ENCODE measurements at places on chromosomes 4 and X. TPM values are rescaled to one million over a fixed set of nuclear protein-coding genes. Genes with fewer than 3 reads are reported as not detected.

GRCh38 chrX:41389311-41389888 is 55.4 kb downstream of the DDX3X start:
- H3K4me1 ChIP-seq, result no peaks in the 10 kb centered on the region
- no peak for DNase-seq
- H3K27ac ChIP-seq, result no peak overlapping the region
- H3K36me3 ChIP-seq, result no peaks in the 10 kb centered on the region
- H3K27me3 ChIP-seq, result no peaks in the 10 kb centered on the region
- H3K4me3 ChIP-seq, result no peak overlapping the region

DNA sequence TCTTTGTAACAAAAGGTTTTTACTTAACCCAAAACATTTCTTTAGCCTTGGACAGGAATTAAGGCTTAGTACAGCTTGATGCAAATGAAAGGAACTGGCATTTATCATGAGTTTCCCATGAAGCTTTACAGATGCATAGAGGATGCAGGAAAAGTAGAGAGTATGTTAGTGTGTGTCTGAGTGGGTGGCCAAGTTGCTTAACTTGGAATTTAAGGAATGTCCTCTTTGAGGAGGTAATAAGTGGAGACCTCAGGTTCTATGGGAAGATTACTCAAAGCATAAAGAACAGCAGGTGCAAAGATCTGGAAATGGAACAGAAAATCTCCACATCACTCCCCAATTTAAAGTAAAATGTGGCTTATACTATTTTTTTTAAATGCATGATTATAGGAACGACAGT is 457.9 kb downstream of the KCNIP4 start:
- H3K27me3 ChIP-seq, result no peaks in the 10 kb centered on the region
- no peaks in the 10 kb centered on the region for H3K4me1 ChIP-seq
- no peak for DNase-seq
- H3K36me3 ChIP-seq, result no peaks in the 10 kb centered on the region

DNA sequence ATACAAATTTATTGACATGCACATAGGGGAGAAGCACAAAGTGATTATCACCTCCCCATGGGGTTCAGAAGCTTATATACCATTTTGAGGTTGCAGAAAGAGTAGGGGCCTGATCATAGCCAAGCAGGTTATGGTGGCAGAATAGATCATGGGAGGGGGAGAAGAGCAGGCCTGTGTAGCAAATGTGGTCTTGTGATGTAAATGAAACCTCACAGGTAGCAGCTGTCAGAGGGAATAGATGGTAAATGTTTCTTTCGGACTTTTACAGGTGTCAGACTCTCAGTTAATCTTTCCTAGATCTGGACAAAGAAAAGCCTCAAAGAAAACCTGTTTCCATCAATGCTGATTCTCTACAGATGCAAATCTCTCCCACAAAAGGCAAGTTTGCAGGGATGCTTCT is 84.4 kb downstream of the CFAP299 start:
- H3K36me3 ChIP-seq, result no peaks in the 10 kb centered on the region
- DNase-seq, result no peak
- no peaks in the 10 kb centered on the region for H3K4me1 ChIP-seq
- no peak overlapping the region for H3K27ac ChIP-seq
- no peak overlapping the region for H3K4me3 ChIP-seq
- H3K27me3 ChIP-seq, result no peaks in the 10 kb centered on the region

GRCh38 chr4:1646690-1647089 is 37.4 kb downstream of the FAM53A start:
- no peaks in the 10 kb centered on the region for H3K27me3 ChIP-seq
- no peak overlapping the region for H3K4me3 ChIP-seq
- H3K4me1 ChIP-seq, result peaks cover 16% of the 10 kb centered on the region
- H3K36me3 ChIP-seq, result no peaks in the 10 kb centered on the region

DNA sequence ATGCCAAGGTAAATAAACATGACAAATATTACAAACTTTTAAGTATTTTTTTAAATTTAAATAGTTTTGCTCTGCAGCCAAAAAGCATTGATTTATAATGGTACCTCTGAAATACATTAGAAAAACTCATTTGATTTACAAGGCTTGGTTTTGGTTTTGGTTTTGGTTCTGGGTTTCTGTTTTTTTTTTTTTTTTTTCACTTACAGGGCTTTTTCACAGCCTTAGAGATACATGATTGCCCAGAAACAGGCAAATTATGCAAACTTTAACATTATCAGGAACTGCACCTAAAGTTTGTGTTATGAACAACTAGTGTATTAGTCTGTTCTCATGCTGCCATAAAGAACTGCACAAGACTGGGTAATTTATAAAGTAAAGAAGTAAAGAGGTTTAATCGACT is 196.4 kb upstream of the DDX53 start:
- no peak for DNase-seq
- no peak overlapping the region for H3K4me3 ChIP-seq
- no peaks in the 10 kb centered on the region for H3K36me3 ChIP-seq
- no peak overlapping the region for H3K27ac ChIP-seq
- H3K27me3 ChIP-seq, result no peaks in the 10 kb centered on the region
- H3K4me1 ChIP-seq, result no peaks in the 10 kb centered on the region

GRCh38 chr4:161540265-161540664 is 623.5 kb downstream of the FSTL5 start:
- DNase-seq, result no peak
- no peaks in the 10 kb centered on the region for H3K27me3 ChIP-seq
- no peak overlapping the region for H3K4me3 ChIP-seq

ASMT gene
- total RNA-seq, result not detected

Measured in esophagus muscularis mucosa (tissue), 4 donors.